GM04503 (cell line): ENCODE measurements at places on chromosomes 7 and 10.
A peak's percentile ranks its signal among the peaks of the same experiment; 100 is the strongest.

DNA sequence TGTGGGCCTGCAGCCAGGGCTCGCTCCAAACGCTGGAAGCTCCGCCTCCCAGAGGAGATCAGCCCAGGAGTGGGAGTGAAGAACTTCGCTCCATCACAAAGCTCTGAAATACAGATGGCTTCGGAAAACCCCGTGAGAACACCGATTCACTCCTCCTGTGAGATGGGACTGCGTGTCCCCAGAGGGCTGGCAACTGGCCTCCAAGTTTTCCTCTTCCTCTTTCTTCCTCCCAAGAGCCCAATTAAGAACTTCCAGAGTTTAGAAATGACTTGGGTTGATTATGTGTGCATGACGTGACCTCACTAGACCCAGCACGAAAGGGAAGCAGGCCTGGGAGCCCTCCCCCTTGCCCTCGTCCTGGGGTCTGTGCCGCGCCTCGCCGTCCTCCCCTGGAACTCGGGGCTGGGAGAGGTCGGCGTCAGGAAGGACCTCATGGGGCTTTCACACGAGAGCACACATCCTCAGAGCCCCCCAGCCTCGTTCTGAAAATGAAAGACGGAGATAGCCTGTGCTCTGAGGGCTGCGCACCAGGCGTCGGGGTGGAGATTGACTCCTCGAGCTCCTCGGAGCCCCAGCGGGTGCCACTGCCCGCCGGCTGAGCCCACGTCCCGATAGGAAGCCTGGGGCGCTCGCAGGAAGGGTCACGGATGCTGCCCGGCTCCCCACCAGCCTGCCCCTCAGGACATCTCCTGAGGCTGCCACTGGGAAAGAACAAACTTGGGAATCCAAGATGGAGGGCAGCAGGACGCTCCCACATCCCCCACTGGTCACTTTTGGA, 37.8 kb downstream of the PTPRN2 start:
- DNase-seq: no peak

DNA sequence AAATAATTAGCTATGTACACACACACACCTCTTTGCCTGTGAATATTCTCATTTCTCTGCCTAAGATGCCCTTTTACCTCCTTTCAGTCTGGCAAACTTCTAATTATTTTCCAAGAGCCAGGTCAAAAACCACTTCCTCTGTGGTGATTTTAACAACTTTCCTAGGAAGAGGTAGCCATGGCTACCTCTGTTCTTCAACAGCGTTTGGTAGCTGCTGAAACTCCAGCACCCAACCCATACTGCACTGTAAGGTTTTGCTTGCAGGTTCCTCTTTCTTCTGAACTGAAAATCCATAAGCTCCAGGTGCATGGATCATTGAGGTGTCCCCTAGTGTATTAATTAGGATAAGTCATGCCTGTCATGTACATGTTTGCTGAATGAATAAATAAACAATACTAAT, 25.6 kb downstream of the NRCAM start:
- DNase-seq: no peak

- no peak for DNase-seq
Measured at GRCh38 chr10:123573236-123574108, 92.7 kb upstream of the GPR26 start.

- no peak for DNase-seq
Measured at GRCh38 chr7:133502498-133502897, 249.6 kb downstream of the EXOC4 start.

DNA sequence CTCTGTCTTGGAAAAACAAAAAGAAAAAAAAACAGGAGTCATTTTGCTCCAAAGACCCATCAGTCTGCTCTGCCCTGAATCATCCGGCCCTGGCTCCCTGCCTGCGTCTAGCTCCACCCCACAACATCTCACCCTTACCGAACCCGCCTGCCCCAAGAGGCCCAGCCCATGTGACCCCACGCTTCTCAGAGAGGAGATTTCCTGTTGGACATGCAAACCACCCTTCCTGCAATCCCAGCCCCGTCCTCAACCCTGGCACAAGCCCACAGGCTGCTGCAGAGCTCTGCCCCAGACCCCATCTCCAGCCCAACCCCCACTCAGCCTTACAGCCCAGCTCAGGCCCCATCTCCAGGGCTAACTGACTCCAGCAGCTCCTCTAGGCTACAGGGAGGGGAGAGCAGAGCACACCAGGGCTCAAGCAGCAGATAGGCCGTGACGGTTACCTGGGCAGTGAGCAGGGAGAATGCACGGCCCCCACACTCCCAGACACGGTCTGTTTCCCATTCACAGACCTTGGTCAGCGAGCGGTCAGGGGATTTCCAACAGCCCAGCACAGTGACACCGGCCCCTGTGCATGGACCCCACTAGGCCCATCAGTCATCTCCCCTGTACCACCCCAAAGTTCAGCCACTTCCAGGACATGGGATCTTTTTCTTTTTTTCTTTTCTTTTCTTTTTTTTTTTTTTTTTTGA, 69.9 kb upstream of the GTF2I start:
- DNase-seq: peak; percentile 50
